Upper lobe of left lung (tissue), 6 donors: ENCODE measurements at places on chromosomes 6 and 20.

DNA sequence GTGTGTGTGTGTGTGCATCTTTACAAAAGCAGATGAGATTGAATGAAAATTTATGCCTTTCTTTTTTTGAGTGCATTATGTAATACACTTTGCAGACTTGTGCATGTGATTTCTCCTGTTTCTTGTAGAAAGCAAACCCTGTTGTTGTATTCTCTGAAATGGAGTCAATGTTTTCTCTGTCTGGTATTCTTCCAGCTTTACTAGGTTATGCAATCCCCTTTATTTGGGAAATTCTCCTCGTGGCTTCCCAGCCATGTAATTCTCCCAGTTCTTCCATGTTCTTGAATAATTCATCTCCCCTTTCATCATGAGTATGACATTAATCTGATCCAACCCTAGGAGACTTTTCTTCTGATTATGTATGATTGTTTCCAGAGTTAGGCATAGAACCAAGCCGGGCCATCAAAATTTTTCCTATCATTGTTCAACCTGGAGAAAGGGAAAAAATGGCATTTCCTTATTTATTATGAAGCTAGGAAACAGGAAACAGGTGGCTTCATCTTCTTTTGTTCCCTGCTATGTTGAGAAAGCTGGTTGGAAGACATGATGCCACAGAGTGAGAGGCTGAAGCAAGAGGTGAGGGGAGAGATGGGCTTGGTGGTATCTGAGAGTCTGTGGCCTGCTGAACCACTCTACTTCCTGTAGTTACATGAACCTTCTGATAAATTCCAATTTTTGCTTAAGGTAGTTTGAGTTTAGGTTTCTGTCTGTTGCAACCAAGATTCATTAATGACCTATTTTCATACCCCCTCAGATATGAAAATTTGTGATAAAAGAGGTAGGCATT lies 68.8 kb downstream of the PRL start:
- DNase-seq: no peak

DNA sequence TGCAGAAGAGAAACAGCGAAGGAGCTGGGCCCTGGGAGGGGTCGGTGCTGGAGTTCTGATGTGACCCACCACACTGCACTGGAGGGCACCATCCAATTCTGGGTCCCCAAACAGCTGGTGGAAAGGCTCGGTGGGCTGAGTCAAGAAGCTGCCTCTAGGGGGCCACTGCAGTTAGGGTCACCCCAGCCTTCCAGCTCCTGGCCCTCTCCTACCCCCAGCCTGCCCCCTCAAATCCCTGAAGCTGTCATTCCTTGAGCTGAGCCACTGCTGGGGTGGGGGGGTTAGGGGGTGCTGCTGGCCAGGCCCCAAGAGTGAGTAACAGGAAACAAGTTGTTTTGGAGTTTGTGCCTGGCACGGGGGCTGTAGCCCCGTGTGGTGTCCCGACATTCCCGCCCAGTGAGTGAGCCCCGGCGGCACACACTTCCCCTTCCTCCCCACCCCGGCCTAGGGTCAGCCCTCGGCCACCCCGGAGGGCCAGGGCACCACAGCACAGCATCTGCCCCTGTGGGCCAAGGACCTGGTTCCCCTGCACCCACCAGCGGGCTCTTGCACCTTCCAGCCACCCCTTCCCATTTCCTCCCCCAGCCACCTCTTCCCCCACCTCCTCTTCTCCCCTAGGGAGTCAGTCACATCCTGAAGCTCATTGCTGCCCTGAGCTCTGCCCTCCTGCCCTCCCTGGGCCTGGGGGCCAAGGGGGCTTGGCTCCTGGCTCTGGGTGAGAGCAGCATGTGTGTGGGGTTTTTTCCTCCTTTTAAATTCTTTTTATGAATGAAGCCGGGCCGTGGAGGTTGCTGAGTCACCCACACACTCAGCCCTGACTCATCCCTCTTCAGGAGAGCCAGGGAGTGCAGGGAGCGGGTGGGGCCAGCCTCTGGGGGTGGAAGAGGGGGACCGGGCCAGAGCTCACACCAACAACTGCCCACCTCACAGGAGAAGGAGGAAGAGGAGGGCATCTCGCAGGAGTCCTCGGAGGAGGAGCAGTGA lies 4.6 kb downstream of the SMIM29 start:
- peak; percentile 80 for DNase-seq

DNA sequence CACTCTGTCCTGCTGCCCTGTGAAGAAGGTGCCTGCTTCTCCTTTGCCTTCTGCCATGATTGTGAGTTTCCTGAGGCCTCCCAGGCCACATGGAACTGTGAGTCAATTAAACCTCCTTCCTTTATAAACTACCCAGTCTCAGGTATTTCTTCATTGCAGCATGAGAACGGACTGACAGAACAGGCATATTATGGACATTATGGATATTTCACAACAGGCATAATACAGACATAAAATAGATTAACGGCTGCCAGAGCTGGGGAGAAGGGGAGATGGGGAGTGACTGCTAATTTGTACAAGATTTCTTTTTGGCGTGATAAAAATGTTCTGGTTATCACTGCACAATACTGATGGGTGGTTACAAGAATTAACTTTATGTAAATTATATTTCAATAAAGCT lies 29.4 kb downstream of the TRPC4AP start:
- no peak for DNase-seq

DNA sequence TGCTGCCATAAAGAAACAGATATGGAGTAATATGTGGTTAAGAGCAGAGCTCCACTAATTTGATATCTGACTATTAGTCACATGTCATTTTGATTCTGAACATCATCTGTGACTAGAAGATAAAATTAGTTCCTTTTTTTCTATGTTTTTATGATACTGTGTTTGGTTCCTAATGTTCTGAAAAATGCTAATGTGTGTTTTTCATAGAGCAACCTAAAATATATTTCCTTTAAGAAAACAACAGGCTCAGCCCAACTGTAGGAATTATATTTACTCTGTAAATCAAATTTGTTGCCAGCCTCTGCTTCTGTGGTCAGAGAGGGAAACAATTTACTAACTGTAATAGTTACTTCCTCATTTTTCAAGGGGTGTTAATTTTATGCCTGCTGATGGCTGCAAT lies 33.3 kb upstream of the TXLNB start:
- no peak for DNase-seq

- DNase-seq: no peak
These were observed 36.2 kb downstream of the EYA4 start for GRCh38 chr6:133277228-133277899.

- DNase-seq: no peak
These were observed 219.0 kb downstream of the CDC5L start for GRCh38 chr6:44606504-44606903.

DNA sequence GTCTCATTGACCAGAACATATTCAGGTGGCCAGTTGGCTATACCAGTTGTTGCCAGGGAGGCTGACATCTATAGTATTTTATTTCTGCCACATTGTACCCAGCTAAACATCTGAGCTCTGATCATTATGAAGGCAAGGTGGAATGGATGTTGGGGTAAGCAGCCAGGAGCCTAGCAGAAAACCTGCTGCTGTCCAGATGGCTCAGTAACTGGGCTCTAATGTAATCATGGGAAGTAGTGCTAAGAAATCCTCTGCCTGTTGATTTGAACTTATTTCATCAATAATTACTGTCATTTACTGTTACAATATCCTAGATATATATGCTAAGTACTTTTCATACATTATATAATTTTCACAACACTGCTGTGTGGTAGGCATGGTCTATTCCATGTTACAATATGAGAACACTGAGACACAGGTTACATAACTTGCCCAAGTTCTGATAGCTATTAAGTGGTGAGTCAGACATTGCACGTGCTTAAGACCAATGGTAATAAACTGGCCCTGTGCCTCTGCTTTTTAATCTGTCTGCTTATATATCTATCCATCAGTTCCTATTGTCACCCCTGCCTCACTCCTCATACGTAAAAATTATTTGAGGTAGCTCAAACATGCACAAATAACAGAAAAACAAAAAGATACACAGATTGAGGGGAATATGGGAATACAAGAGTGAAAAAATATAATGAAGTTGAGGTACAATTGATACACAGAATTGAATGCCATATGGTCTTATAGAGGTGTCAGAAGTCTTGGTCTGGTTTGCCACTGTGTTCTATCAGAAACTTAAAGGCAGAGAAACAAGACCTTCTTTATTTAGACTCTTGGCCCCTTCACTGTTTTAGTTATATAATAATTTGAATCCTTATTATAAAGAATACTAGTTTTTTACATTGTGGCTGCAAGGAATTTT lies 25.2 kb downstream of the TBPL1 start:
- peak; percentile 29 for DNase-seq

DNA sequence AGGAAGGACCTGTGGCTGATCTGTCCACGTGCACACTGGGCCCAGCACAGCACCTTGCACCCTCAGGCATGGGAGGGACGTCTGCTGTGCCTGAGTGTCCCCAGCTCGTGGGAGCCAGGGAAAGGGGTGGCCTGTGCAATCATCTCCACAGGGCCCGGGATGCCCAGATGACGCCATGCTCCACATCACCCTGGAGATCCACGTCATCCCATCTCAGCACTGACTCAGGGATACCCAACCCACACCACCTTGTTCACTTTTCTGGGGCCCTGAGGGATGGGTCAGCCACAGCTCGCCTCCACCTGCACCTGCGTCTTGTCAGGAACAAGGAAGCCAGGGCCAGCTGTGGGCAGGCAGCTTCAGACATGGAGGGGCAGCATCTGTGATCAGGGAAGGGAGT lies 48.2 kb downstream of the RAB44 start:
- no peak for DNase-seq

- no peak for DNase-seq
These were observed 37.7 kb upstream of the B4GALT5 start for GRCh38 chr20:49751397-49751736.

- DNase-seq: no peak
These were observed 26.6 kb upstream of the TULP4 start for GRCh38 chr6:158285656-158286021.

GRCh38 chr6:4592026-4592425 lies 184.2 kb upstream of the CDYL start:
- DNase-seq: no peak

GRCh38 chr6:15907914-15908518 lies 220.9 kb upstream of the MYLIP start:
- no peak for DNase-seq

DNA sequence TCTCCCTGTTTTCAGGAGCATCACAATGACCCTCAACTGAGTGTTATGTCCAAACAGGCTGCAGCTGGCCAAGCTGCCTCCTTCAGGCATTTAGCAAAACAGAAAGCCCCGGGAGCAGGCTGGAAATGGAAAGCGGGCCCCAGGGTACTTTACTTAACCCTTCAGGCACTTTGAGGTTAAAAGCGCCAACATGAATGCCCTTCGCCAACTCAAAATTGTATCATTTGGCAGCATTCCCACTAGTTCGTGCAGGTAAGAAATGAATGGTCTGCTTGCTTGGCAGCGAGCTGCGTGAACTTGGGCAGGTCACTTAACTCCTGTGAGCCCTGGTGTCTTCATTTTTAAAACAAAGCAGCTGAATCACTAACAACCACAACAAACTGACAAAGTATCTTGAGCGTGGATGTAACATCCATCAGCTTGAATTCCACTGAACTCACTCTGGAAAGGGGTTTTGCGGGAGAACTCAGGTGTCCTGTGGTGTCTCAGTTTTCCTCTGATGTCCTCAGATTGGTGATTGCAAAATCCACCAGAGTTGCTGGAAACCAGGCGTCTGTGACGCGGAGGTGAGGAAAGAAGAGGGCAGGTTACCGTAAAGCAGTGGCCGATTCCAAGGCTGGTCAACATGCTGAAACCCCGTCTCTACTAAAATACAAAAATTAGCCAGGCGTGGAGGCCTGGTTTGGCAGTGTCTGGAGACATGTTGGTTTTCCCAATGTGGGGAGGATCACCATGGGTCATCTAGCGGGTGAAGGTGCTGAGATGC lies 118.8 kb upstream of the ZNF217 start:
- DNase-seq: no peak

GRCh38 chr6:23181356-23182110 lies 612.2 kb downstream of the HDGFL1 start:
- DNase-seq: peak; percentile 48

DNA sequence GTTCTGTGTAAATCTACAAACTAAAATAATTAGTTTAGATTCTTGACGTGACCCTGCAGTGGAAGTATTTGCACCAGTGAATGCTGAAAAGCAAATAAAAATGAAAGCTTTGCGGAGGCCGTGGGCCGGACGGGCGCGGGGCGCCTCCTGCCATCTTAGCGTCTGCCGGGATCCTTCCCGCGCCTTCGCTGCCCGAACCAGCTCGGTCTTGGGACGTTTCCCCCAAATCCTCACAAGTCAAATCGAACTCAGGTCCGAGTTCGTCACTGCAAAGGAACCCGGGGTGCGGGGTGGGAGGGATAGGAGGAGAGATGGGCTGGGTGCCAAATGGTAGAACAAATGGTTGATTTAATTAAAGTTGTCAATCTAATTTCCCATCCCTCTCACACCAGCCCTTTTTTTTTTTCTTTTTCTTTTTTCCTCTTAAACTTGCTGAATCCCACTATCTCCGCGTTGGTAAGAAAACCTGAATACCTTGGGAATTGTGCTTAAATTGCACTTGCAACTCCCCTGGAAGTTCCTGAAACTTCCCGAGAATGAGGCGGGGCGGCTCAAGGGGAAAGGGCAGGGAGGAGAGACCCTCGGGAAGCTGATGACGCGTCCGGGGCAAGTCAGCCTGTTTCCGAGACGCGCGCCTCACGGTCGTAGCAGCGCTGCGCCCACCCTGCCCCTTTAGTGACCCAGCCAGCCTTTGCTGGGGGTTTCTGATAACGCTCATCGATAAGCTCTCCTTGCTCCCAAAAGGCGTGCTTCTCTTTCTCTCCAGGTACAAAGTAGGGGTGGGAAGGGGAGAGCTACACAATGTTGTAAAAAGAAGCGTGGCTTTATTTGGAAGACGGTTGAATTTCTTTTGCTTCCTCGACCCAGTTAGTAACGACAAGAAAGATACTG lies 1.8 kb downstream of the GJA1 start:
- peak; percentile 88 for DNase-seq

DNA sequence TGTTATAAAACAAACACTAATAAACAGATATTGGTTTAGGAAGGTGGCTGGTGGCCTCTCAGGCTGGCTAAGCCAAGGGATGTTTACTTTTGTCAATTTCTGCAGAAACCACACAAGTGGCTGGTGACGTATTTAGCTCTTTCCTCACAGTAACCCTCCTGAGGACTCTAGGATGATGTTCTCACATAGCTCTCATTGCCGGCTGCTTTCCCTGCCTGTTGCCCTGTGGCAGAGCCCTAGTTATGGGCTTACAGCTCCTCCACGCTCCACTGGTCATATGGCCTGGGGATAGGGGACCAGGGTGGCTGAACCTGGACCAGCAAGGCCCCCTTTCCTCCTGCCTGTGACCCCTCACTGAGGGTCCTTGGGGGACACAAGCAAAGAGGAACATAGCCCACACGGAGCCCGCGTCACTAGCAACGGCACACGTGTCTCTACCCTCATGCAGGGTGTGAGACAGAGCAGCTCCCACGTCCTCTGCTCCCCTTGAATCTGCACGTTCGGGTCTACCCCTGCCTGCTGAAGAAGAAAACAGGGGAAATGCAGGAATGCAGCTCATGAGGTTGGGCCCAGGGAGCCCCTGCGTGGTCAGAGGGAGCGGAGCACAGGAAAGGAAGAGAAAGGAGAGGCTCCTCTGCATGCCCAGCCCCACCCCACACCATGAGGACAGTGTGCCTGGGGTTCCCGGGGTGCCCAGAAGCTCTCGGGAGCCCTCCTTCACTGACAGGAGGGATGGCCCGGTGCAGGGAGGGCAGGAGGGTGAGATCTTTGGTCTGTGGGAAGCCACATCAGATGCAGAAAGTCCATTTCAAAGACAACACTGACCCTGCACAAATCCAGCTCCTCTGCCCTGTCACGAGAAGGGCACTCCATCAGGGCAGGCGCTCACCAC lies 13.9 kb downstream of the RAMACL start:
- no peak for DNase-seq
